ENCODE measurements at places on chromosomes 3 and 15. TPM values are rescaled to one million over a fixed set of nuclear protein-coding genes. Genes with fewer than 3 reads are reported as not detected.
A peak's percentile ranks its signal among the peaks of the same experiment; 100 is the strongest.

GRCh38 chr3:194134231-194134756, 1.7 kb upstream of the HES1 start:
- DNase-seq, result peak; percentile 89

DNA sequence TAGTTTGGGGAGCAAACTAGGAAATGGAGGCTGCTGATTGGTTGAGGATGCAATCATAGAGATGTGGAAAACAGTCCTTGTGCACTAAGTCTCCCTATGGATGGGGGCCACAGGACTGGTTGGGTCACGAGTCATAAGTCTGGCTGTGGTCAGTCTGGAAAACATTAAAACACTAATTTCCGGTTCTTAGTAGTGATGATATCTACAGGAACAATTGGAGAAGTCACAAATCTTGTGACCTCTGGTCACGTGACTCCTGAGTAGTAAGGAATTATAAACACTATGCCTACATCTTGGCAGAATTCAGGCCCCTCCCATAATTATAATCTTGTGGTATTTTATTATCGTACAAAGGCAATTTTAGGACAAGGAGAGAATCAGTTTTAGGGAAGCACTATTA, 317.3 kb upstream of the ARPP21 start:
- no peak for DNase-seq

ANAPC13 gene
- total RNA-seq, result 39.1 TPM

DNA sequence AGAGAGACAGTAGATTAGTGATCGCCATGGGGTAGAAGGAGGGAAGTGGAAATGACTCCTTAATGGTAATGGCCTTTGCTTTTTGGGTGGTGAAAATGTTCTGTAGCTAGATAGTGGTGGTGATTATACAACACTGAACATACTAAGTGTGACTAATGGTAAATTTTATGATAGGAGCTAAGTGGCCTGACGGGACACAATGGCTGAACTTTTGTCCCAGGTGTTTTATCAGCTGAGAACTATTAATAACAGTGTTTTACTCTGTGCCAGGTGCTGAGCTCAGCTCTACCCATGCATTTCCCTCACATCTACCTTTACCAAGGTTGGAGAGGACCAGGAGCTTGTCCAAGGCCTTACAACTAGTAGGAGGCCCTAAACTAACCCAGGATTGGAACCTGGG, 66.8 kb downstream of the TRIM71 start:
- DNase-seq, result no peak

- peak; percentile 71 for DNase-seq
These were observed 835 bp downstream of the UBE3A start for GRCh38 chr15:25437777-25438600.

DNA sequence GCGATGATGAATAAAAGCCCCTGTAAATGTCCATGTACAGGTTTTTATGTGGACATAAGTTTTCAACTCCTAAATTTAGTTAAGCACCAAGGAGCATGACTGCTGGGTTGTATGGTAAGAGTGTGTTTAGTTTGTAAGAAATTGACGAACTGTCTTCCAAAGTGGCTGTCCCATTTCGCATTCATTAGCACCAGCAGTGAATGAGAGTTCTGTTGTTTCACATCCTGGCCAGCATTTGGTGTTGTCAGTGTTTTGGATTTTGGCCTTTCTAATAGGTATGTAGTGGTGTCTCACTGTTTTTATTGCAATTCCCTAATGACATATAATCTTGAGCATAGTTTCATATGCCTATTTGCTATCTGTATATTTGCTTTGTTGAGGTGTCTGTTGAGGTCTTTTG, 3.7 kb downstream of the ZNF621 start:
- DNase-seq, result no peak

GRCh38 chr3:44451441-44451840, 26.0 kb downstream of the ZNF445 start:
- no peak for DNase-seq

MAPK6 gene
- total RNA-seq, result 26.3 TPM

DNA sequence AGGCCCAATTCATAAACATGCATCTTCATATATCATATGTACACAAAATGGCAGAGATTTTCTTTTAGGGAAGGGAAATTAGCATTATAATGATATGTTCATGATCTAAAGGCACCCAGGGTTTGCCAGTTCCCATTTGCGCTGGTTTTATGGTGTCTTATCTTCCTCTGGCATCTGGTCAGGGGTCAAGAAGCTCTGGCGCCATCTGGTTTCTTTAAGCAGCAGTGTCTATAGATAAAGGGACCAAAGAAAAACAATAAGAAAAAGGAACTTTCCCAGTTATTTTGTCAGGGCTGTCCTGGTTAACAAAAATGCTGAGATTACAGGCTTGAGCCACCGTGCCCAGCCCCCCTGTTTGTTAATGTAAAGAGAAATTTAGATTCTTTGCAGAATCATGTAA, 3.3 kb upstream of the DCP1A start:
- no peak for DNase-seq

DNA sequence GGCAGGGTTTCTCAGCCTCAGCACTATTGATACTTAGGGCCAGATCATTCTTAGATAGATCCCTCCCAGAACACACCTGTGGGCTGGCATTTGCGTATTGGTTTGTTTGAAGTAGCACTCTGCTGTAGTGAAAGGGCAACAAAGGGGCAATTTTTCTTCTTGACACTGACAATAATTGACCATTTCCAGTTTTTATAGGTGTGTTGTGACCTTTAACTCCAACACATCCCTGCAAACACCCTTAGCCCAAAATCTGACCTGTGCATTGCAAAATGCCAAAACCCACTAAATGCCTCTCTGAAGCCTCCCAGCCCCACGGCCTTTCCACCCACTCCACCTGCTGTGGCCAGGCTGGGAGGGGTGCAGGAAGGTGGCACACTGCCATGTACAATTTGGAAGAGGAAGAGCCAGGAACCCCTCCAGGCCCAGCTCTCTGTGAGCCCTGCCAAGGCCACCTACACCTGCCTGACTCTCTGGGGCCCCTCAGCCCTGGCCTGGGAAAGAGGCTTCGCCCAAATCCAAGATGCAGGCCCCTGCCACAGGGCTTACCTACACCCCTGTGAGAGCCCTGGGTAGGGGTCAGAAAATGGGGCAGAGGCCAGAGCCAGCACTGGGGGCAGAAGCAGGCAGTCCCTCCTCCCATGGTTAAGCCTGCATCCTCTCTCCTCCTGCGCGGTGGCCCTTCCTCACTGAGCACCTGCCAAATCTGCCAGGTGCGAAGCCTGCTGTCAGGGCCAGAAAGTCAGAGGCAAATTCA, 9.6 kb upstream of the CYP11A1 start:
- DNase-seq, result peak; percentile 45

DNA sequence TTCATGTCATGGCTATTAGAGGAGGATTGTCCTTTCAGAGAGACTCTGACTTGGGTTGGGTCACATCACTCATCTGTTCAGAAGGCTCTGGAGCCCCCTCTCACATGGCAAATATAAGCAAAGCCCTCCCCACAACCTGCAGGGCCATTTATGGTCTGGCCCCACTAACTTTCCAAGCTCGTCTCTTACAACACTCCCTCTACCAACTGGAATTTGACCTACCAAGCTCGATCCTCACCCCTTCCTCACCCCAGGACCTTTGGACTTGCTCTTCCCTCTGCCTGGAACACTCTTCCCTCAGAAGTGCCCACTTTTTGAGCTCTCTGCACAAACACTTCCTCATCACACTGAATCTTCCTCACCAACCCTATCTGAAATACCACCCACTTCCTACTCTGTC, 14.2 kb upstream of the PXYLP1 start:
- no peak for DNase-seq

Data from sciatic nerve (tissue), 2 donors.